ENCODE measurements at places on chromosomes 16 and 17.

GRCh38 chr16:85917012-85917411 is 18.1 kb downstream of the IRF8 start:
- no peak for DNase-seq

DNA sequence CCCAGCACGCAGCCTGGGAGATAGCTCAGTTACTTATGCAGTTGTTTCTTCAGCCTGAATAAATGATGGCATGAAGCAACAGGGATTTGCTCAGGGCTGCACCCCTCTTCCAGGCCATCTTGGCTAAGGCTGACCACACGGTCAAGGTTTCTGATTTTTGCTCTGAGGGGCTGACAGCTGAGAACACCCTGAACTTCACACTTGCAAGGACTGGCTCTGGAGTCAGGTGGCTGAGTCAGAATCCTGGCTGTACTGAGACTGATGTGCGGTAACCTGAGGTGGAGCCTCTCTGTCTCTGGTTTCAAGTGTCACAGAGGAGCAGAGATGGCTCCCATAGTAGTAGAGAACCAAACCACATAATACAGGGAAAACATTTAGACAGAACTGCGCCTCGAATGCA is 4.8 kb downstream of the MTHFSD start:
- DNase-seq = no peak

DNA sequence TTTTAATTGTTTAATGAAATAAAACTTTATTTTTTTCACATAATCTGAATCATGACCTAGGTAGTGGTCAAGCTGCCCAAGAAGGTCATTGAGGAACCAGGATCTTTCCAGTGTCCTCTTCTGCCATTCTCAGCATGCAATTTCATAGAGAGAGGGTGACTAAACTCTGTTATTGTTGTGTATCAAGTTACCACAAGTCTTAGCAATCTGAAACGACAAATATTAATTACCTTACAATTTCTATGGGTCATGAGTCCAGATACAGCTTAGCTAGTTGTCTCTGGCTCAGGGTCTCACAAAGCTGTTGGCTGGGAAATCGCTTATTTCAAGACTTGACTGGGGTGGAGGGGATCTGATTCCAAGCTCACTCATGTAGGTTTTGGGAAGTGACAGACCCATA is 37.6 kb downstream of the FTO start:
- DNase-seq = no peak

DNA sequence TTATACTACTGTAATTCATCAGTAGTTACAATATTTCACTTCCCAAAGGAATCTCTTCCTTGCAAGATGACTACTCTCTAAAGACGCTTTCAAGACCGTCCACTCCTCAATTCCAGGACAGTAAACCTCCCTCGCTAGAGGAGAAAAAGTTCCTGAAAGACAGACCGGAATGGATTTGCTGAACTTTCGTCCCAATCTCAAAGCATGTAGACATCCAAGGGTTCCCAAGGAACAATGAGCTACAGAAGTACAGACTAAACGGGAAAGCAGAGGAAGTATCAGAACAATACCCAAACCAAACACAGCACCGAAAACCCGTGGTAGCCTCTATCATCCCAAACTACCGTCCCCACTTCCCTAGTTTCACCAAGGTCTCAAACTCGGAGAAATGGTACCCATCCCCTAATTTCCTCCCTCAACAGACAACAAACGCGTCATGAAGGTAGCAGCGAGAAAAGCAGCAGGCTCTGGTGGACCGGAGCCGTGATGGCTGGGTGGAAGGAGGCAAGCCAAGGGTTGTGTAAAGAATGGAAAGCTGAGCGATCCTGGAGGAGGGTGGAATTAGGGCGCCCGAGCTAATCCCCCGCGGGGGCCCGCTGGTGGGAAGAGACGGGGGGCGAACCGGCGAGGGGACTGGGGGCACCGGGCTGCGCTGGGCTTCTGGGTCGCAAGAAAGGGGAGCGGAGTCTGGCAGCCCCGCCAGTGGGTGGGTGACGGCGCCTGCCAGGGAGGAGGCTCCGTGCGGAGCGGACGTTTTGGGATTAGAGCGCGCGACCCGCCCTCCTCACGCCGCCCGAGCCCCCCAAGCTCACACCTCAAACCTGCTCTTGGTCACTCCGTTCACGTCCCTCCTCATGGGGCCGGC is 647 bp downstream of the FBXL20 start:
- no peak for DNase-seq

DNA sequence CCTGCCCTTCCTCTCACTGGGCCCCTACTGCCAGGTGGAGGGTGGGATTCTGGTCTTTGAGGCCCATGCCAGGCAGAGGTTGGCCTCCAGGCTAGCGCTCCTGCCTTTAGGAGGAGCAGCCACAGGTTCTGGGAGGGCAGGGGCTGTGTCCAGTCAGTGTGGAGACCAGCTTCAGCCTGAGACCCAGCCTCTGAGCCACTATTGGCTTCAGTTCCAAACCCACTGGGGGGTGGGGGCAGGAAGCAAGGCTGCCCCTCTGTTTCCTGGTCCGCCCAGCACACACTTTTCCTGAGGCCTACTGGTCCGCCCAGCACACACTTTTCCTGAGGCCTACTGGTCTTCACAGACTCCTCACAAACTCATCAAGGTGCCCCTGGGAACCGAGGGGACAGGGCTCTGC is 16.4 kb downstream of the SLC5A10 start:
- no peak for DNase-seq

DNA sequence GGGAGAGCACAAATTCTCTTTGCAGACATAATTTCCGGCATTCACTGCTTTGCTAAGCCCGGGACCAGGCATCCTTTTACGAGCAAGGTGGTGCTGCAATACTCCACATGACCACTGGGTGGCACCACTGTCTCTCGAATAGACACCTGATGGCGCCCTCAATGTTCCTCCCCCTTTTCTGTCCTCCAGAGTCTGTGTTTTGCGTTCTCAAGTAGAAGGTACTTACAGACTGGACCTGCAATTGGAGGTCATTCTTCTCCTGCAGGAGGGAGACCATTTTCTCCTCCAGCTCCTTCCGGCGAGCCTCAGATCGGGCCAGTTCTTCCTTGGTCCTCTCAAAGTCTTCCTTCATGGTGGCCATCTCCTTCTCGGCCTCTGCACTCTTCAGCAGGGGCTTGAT is 45.2 kb downstream of the MYH13 start:
- peak; percentile 61 for DNase-seq

GRCh38 chr16:88073201-88073721 is 122.0 kb downstream of the BANP start:
- DNase-seq = no peak

DNA sequence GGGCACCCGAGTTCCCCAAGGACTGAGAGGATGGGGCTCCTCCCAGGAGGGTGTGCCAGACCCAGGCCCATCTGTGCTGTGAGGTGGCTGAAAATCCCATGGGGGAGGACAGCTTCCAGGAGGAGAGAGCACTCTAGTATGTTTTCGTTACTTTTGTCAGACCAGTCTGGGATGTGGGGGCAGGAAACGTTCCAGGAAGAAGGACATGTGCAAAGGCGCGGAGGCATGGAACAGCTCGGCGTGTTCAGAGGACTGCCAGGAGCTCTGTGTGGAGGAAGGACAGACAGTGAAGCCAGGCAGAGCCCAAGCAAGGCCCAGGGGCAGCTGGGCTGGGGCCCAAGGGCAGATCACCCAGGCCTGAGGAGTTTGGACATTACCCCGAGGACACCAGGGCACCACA is 7.0 kb downstream of the CA4 start:
- DNase-seq = no peak

GRCh38 chr17:79188685-79189084 is 114.1 kb downstream of the ENGASE start:
- DNase-seq = no peak
